ENCODE measurements at places on chromosomes 13 and 19.

GRCh38 chr19:16626796-16627192 lies 1.2 kb downstream of the MED26 start:
- no peak for DNase-seq

- no peak for DNase-seq
Measured at GRCh38 chr19:30145467-30145866, 203.4 kb downstream of the URI1 start.

GRCh38 chr13:80931766-80932165 lies 590.8 kb upstream of the SPRY2 start:
- DNase-seq = no peak

DNA sequence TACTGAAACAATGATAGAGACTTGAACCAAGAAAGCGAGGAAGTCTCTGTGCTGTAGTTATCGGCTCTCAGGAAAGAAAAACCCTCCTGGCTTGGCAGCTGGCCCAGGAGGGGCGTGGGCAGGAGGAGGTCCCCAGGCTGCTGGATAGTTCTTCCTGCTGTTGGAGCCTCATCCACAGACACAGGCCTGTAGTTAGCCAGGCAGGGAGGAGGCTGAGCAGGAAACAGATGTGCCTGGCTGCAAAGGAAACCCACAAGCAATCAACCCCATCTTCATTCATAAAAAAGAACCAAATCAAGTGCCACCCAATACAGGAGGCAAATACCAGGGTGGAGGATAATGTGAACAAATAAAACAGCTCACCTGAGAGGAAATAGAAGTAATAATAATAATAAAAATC lies 86.2 kb downstream of the IRS2 start:
- peak; percentile 68 for DNase-seq

- DNase-seq = no peak
Measured at GRCh38 chr19:58551577-58552471, 3.1 kb downstream of the CHMP2A start.

DNA sequence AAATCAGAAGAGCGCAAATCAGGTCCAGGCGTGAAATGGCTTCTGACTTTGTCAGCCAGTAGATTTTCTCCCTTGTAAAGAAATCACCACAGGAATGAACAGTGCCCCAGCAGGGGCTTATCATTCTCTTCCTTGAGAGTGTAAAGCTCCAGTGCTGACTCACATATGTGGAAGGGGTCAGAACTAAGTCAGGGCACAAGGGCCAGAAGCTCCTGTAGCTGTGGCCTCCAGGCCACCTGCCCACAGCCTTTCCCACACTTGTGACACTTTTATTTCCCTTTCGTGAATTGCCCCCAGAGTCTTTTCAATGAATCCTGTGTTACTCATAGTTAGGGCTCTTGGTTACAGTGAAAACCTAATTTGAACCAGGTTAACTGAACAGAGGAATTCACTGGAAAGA lies 99.6 kb downstream of the SUCLA2 start:
- DNase-seq = no peak

DNA sequence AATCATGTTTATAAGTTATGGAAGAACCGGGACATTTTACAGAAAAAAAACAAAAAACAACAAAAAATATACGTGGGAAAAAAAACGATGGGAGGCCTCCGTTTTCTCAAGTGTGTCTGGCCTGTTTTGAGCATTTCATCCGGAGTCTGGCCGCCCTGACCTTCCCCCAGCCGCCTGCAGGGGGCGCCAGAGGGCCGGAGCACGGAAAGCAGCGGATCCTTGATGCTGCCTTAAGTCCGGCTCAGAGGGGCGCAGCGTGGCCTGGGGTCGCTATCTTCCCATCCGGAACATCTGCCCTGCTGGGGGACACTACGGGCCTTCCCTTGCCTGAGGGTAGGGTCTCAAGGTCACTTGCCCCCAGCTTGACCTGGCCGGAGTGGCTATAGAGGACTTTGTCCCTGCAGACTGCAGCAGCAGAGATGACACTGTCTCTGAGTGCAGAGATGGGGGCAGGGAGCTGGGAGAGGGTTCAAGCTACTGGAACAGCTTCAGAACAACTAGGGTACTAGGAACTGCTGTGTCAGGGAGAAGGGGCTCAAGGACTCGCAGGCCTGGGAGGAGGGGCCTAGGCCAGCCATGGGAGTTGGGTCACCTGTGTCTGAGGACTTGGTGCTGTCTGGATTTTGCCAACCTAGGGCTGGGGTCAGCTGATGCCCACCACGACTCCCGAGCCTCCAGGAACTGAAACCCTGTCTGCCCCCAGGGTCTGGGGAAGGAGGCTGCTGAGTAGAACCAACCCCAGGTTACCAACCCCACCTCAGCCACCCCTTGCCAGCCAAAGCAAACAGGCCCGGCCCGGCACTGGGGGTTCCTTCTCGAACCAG lies 1.8 kb upstream of the APOE start:
- peak; percentile 62 for DNase-seq

GRCh38 chr13:46004491-46004890 lies 48.1 kb downstream of the ZC3H13 start:
- DNase-seq = no peak

DNA sequence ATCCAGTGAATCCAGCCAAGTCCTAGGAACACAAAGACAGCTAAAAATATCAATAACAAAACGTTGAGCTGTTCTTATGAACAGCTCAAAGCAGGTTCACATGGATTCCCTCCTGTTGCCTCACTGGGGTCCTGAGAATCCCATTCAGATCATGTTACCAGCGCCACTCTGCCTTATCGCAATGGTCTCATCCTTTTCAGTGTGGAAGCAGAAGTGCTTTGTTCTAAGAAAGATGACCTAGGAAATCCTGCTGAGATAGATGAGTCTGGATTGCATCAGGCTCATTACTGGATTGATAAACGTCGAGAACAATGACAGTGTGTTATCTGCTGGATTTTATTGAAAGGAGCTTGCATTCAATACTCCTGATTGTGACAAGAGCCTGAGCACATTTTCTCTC lies 87.0 kb downstream of the SLAIN1 start:
- no peak for DNase-seq

GRCh38 chr13:77555246-77555645 lies 19.7 kb downstream of the SCEL start:
- DNase-seq = no peak

DNA sequence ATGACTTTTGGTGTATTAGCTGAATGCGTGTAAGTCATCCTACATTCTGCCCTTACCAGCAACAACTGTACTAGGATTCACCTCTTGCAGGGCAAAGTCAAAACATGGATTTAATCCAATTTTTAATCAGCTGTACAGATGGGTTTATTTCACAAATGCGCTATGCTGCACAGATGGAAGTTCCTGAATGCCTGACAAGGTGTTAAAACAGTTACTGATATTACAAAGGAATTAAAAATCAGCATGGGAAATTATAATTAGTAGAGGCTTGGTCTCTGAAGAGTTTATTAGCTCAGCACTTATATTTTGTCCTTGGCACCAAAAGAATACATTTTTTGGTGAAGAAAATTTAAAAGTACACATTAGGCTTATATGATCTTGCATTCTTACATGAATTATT lies 448.9 kb downstream of the PCDH9 start:
- DNase-seq = no peak

DNA sequence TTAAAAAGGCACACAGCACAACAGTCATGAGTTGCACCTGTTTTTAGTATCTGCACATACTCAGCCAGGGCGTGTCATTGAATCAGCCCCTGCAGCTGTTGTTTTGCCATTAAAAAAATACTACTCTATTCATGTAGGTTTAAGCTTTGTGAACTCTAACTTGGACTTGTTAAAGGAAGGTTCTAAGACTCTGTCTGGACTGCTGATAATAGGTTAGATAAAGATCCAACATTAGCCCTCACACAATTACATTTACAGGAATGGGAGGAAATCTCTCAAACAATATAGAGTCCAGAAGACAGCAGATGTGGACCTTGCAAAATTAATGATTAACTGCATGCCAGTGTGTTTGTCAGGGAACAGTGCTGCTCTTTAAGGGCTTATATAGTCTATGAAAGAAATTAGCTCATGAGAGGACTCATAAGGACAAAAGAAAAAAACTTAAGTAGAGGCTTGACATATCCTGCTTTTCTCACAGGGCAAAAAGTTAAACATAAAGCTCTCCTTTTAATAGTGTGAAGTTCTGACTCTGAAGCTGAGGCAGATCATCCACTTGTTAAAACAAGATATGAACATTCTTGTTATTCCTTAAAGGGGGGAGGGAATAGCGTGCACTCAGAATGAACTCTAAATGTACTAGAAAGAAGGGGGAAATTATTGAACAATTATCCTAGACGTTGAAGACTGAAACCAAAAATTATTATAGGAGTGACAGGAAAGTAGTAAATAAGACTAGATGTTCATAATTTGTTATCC lies 243.6 kb downstream of the NDFIP2 start:
- DNase-seq = no peak

- DNase-seq = no peak
Measured at GRCh38 chr19:7018828-7019227, 2.4 kb downstream of the MBD3L2B start.

- DNase-seq = no peak
Measured at GRCh38 chr19:17078920-17079709, 3.5 kb downstream of the MYO9B start.

Measured in globus pallidus (tissue), 1 donor.